ENCODE measurements at places on chromosomes 5 and 9.
A peak's percentile ranks its signal among the peaks of the same experiment; 100 is the strongest.

DNA sequence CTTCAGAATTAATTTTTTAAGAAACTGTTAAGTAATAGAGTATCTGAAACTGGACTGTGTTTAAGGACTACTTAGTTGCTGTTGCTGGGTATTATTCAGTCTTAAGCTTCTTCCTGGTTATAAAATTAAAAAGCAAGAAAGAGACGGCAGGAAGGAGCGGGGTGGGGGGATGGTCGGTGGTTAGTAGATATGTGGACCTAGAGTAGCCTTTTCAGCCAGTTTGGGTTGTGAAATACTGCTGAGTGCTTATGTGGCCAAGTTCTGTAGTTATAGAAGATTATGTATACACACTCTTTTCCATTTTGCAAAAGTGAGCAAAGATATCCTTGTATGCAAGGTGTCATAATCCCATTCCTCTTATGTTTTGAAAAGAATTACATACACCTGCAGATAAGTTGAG is 28.5 kb downstream of the TRIO start:
- DNase-seq = peak; percentile 74

DNA sequence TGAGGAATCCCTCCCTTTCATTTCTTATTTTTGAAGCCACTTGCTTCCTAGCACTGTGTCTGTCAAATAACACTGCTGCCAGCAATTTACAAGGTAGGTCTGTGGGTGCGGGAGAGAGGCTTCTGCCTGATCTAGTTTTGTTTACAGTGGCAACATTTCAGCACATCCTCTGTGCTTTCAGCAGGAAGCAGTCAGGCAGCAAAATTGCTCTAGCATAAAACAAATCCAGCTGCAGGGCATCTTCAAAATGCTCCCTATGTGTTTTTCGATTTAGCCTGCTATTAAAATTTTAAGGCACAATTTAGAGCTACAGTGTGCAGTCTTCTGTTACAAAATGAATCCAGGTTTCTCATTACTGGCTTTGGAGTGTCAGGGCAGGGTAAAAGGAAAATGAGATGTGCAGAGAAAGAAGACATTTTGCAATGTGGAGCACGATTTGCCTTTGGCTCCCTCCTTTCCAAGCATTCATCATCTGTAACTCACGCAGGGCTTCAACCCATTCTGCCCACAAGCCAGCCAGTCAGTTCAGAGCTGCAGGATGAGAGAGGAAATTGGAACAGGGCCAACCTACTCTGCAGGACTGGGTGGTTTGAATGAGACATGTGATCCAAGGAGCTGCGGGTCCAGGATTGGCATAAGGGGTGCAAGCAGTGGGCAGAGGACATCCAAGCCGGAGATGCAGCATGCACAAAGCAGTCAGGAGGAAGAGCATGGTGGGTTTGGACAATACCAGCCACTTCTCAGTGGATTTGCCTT is 143.4 kb upstream of the APC start:
- no peak for DNase-seq

GRCh38 chr9:107730666-107731065 is 241.1 kb upstream of the KLF4 start:
- no peak for DNase-seq

GRCh38 chr9:122392284-122392683 is 21.5 kb downstream of the PTGS1 start:
- no peak for DNase-seq

- no peak for DNase-seq
These were observed 29.5 kb upstream of the ARSB start for GRCh38 chr5:79014631-79015030.

DNA sequence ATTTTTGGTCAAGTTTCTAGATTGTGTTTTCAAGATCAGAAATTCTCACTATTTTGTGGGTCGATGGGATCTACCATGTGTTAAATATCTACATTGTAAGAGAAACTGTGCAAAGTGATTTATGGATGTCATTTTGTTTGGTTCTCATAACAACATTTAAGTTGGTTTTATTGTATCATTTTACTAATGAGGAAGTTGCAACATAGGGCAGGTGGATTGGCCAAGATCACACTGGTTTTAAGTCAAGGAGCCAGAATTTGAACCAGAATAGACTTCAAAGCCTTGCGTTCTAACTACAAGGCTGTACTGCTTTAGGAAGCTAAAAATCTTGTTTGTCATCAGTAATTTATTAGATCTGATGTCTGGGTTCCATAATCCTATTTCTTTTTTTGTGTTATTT is 23.4 kb downstream of the SH3TC2 start:
- DNase-seq = peak; percentile 65

DNA sequence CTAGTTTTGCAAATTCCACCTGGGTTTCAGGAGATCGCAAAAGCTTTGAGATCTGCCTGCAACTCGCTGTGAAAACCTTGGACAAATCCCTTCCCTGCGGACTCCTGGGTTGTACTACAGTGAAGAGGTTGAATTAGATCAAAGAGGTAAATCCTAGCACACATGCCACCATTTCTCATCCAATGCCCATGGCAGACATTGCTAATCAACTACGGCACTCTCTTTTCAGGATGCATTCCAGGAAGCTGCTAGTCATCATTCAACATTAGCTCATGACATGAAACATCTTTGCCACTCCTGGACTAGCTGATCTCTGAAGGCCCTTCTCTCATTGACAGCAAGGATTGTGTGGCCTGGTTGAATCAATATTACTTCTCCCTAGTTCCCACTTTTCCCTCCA is 46.1 kb downstream of the PCDH1 start:
- DNase-seq = no peak

DNA sequence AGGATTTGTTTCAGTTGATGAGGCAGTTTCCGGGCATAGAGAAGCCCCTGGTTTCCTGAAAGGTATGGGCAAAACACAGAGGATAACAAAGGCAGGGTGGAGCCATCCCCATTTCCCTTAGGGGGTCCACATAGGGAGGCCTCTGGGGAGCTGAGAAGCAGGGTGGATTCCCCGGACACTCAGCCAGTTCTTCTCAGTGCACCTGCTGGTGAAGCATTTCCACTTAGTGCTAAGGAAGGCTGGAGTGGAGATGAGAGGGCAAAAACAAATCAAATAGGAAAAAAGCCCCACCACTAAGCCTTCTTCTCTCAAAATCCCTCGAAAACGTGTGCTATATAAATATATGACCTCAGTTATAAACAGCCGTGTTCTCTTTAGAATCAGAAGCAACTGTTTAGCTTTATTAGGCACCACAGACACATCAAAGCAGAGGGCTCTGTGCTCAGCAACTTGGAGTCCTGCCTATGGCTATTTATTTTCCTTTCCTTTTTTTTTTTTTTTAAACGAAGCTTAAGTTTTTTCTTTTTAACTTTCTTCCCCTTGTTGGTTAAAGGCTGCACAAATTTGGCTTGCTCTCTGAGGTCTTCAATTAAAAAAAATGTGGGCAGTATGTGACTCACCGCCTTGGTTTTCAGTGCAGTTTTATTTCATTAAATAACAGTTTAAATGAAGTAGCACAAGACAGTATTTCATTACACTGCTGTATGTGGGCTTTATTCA is 67.7 kb downstream of the PRDM6 start:
- DNase-seq = no peak

GRCh38 chr5:102902647-102903046 is 147.5 kb downstream of the PAM start:
- no peak for DNase-seq

GRCh38 chr5:55915783-55916182 is 64.6 kb downstream of the IL31RA start:
- no peak for DNase-seq

DNA sequence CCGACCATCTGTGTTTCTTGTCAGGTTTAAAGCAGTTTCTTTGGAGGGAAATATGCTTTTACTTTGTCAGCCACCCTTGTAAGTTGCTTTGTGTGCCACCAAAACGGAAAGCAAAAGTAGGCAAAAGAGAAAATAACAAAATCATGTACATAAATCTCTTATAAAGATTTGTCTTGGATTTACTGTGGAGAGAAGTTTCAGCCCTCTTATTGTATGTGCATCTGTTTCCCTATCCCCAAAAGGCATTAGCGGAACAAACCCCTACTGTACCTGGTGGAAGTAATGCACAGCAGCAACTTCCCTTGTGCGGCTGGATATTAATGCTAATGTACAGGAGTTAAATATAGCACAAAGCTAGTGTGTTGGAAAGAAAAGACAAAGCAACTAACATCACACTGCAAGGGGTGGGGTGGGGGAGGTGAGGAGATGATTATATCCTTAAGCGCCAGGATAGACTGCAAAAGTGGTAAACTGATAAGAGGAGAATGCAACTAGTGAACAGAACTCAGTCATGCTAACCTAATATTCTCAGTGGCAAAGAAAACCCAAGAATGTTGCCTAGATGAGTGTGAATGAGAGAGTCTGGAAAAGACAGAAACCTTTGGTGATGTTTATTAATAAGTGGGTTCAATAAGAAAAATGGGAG is 396.5 kb upstream of the MEF2C start:
- peak; percentile 61 for DNase-seq

DNA sequence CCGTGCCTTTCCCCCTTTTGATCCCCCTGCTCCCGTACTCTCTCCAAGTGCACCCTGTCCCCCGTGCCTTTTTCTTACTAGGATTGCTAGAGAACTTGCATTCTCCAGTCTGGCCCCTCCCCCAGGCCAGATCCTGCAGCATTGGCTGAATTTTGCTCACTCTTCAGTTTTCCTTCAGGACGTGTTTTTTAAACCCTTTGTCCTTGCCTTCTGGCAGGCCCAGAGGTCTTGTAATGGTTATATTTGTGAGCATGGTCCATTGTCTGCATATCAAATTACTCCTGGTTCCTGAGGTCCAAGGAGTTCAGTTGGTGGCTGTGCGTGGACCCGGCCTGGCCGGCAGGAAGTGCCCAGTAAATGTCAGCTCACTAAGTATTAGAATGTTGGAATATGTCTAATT is 606 bp downstream of the TBC1D13 start:
- peak; percentile 39 for DNase-seq

GRCh38 chr9:15509931-15510788 is 610 bp downstream of the PSIP1 start:
- DNase-seq = peak; percentile 67

DNA sequence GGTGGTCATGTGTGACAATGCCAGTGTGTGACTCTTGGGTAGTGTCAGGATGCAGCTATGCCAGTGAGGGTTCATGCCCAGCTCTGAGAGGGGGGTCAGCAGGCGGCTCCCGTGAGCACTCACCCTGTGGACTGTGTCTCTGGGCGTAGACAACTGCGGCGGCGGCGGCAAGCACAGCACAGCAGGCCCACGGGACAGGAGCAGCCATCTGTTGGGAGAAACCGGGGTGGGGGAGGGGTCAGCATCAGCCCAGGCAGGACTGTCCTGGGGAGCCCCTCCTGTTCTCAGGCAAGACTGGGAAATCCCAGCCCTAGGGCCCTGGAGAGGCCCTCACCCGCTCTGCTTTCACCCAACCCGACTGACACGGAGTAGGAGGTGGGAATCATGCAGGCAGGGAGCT is 20.8 kb downstream of the CNTFR start:
- no peak for DNase-seq

DNA sequence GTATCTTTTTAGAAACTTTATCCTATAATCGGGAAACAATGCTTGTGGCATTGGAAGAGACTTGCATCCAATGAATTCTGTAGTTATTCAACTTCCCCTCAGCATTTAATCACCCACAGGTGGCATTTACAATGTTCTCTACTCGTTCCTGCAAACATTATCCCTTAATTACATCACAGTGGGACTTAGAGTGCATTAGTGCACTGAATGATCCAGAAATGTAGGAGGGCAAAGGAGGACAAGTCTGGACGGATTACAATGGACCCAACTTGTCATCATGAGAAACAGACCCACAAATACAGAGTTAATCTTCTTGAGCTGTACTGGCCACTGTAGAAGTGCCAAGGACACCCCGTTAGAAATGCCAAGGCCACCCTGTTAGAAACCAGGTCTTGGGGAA is 129.1 kb downstream of the DOCK8 start:
- no peak for DNase-seq

DNA sequence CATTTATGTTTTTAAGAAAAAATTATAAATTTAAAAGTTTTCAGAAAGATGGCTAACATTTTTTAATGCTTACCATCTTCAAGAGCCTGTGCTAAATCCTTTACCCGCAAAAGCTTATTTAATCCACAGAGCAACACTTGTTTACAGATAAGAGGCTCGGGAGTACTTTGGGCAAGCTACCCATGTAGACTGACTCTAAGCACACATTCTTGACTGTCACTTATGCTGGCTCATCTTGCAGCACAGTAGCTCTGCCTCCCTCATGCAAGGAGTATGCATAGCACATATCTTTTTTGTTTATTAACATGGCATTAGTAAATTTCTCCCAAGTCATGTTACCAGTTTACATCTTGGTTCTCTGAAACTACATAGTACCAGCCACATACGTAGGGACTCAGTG is 14.7 kb downstream of the SH3RF2 start:
- no peak for DNase-seq

DNA sequence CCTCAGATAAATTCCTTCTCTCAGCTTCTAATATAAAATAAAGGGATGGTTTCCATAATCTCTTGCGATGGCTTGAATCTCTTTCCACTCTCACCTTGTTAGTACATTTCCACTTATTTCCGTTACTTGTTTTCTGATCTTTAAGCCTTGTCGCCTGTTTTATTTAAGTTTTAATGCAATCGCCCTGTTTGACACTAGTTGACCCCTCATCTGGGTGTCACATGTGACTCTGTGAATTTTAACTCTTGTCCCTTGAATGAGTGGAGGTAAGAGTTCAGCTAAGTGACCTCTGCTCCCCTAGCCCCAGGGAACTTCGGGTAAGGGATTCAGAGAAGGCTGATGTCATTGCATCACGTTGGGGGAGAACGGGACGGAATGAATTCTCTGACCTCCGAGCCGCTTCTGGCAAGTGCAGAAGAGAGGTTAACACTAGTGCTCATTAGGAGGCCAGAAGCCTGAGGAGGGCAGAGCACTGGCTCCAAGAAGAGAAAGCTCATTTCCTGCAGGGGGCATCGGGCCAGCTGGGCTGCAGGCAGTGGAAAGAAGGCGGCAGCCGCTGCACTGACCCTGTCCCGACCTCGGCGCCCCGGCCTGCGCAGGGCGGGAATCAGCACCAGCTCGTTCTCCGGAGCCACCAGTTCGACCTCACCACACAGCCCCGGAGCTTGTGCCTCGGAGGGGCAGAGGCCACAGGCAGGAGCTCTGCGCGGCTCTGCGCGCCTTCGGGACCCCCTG is 569 bp downstream of the HINT2 start:
- DNase-seq = peak; percentile 80

DNA sequence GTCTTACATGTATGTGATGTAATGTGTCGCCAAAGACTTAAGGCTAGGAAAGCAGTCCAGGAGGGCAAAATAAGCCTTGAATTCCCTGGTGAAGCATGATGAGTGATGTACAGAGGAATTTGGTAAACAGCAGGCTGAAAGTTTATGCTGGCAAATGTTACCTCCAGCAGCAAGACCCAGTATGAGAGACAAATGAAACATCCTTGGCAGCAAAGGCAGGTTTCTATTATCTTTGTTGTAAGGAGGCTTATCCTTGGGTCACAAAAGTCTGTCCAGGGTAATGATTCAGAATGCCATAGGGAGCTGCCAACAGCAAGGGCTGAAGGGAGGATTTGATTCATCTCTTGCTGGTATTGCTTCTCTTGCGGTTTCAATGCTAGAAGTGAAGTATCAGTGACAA is 75.9 kb upstream of the HTR4 start:
- no peak for DNase-seq

GRCh38 chr5:173515526-173515925 is 100.9 kb downstream of the BOD1 start:
- no peak for DNase-seq

Data from hematopoietic multipotent progenitor cell treated with erythropoietin and hydrocortisone succinate and interleukin-3 and kit ligand, for 6 days (in vitro differentiated cells).